HS-27A (cell line): ENCODE measurements at places on chromosomes 16 and 17.
A peak's percentile ranks its signal among the peaks of the same experiment; 100 is the strongest.

GRCh38 chr16:86363057-86363490 is 147.3 kb upstream of the FOXF1 start:
- no peak for DNase-seq

DNA sequence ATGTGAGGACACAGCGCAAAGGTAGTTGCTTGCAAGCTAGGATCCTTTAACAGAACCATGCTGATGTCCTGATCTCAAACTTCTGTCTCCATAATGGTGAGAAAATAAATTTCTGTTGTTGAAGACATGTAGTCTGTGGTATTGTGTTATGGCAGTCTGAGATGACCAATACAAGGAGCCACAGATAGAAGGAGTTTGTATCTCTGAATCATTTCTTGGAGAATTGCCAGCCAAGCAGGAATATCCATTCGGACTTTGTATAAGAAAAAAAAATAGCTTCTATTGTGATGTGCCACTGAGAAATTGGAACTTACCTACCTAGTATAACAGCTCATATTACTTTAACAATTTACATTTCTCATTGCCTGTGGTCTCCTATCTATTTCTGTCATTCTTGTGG is 447.6 kb upstream of the CA10 start:
- DNase-seq, result no peak

DNA sequence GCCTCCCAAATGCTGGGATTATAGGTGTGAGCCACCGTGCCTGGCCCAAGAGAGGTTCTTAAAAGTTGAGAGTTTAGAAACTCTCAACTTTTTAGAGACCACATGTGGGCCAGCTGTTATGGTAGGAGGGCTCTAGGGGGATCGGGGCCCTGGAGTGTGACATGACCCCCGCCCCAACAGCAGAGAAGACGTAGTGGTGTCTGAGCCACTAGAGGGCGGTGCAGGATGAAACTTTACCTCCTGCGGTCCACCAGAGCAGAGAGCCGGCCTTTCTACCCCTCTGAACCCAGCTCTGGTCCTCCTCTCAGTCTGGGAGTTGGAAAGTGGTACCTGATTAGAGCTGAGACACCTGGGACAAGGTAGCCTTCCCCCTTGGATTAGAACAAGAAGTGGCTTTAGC is 7.4 kb downstream of the CDK5RAP3 start:
- DNase-seq, result no peak

DNA sequence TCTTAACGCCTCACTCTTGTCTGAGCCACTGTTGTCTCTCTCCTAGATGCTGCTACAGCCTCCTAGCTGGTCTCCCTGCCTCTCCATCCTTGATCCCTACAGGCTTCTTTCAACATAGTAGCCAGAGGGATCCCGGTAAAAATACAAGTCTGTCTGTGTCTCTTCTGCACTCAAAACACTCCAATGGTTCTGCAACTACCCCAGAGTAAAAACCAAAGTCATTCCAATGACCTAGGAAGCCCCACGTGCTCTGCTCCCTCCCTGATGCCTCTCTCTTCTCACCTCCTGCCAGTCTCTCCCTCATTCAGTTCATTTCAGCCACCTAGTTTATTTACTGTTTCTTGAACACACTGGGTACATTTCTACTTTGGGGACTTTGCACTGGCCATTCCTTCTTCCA is 135.2 kb downstream of the NPIPB5 start:
- no peak for DNase-seq

- DNase-seq, result no peak
These were observed 188.0 kb downstream of the ENGASE start for GRCh38 chr17:79262624-79263023.

DNA sequence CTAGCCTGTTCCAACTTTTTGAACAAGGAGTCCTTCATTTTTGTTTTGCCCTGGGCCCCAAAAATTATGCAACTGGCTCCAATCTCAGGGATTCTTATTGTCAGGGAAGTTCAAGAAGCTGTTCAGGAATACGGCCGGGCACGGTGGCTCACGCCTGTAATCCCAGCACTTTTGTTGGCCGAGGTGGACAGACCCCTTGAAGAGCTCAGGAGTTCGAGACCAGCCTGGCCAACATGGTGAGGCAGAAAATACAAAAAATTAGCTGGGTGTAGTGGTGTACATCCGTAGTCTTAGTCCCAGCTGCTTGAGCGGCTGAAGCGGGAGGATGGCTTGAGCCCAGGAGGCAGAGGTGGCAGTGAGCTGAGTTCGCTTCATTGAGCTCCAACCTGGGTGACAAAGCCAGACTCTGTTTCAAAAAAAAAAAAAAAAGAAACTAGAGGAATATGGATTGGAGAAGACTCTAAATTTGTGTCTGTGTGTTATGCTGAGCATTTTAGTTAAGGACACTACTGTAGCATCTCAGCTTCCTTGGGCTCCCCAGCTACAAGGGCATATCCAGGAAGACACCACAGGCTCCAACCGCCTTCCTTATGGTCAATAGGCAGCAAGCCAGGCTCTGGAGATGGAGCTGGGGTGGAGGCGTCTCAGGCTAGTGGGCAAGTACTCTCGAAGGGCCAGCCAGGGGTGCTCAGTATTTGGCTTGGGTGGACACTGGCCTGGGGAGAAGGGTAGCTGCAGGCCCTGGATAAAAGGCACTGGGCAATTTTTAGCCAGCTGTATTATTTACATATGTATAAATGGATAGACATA is 56.8 kb upstream of the CREBBP start:
- DNase-seq, result no peak

GRCh38 chr16:1398351-1398750 is 16.2 kb downstream of the UNKL start:
- no peak for DNase-seq

- DNase-seq, result no peak
These were observed at the start of gene DNAH3 for GRCh38 chr16:21150375-21151001. DNAH3 (minus strand) TSS chr16:21150846; CDS start chr16:21150319, 527 bp downstream.

DNA sequence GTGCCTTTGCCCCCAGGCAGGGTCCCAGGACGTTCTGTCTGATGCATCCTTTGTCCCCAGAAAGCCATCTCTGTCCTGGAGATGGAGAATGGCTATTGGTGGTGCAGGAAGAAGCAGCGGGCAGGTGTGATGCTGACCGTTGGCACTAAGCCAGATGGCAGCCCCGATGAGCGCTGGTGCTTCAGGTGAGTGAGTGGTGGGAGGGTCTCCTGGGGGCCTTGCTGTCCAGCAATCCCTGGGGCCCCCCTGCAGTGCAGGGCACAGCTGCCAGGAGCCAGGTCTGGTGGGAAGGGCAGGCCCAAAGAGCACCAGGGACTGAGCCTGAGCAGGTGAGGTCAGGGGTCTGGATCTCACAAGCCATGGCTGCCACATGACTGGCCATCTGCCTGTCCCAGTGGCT is 18.1 kb downstream of the TRPV2 start:
- no peak for DNase-seq

GRCh38 chr17:81825841-81826466 is 7.1 kb downstream of the MCRIP1 start:
- DNase-seq, result no peak

DNA sequence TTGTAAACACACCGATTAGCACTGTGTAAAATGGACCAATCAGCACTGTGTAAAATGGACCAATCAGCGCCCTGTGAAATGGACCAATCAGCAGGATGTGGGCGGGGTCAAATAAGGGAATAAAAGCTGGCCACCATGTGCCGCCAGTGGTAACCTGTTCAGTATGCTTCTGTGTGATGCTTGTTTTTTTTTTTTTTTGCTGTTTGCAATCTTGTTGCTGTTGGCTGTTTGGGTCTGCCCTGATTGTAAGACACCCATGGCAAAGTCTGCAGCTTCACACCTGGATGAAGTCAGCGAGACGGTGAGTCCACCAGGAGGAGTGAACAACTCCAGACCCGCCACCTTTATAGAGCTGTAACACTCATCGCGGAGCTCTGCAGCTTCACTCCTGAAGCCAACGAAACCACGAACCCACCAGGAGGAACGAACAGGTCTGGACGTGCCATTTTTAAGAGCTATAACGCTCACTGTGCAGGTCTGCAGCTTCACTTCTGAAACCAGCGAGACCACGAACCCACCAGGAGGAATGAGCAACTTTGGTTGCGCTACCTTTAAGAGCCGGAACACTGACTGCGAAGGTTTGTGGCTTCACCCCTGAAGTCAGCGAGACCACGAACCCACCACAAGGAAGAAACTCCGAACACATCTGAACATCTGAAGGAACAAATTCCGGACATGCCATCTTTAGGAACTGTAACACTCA is 85.0 kb upstream of the MED9 start:
- DNase-seq, result no peak

DNA sequence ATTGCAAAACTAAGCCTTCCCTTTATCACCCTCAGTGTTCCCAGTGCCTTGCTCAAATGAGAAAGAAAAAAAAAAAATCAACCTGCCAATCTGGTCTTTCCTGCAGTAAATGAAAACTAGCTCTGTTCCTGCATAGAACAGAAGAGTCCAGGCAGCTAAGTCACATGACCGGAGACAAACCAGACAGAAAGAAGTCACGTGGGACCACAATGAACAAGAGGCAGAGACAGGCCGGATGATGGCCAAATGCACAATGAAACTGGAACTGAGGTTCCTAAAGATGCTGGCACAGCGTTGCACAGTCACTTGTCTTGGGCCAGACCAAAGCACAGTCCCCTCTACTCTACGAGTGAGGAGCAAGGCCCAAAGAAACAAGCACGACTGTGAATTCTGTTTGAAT is 172.5 kb downstream of the GRIN2A start:
- DNase-seq, result no peak

DNA sequence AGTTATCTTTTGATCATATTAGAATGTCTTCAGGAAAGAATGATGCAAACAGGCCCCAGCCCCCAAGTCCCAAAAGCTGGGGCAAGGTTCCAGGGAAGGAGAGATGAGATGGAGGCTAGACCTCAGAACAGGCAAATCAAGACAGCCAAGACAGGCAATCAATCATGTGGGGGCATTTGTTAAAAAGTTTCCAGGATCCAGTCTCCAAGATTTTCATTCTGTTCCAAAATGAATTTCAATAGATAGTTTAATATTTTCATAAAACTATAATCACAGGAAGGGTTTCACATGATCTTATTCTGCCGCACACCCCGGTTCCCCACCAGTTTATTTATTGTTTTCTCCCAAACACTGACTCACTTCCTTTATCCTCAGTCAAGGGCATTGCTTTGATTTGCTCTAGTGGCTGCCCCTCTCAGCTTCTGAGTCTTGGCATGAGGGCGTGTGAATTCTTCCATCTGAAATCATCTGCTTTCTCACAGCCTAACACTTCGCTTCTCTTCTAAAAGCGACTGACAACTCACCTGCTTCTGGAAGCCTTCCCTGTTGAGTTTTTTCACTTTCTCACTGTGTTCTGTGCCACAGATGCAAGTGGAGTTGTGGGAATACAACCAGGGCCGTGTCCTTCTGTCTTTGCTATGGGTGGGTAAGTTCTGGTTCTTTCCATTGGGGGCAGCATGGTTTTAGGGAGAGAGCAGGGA is 12.2 kb upstream of the TERF2 start:
- DNase-seq, result peak; percentile 62

DNA sequence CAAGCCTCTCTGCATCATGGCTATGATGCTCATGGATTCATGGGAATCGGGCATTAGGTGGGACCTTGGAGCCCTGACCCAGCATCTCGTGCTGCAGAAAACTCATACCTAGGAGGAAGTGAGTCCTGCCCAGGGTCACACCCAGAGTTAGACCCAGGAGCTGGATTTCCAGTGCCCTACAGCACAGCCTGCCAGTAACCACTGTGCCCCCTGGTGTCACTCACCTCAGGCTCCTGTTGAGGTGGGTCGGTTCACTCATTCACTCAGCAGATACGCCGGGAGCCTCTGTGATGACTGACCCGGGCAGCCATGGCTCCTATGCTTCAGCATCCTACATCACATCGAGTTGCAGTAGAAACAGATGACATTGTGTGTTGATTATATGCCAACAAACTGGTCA is 143.4 kb downstream of the MSI2 start:
- no peak for DNase-seq

- DNase-seq, result no peak
These were observed 49.1 kb upstream of the SLC25A19 start for GRCh38 chr17:75338335-75338734.

DNA sequence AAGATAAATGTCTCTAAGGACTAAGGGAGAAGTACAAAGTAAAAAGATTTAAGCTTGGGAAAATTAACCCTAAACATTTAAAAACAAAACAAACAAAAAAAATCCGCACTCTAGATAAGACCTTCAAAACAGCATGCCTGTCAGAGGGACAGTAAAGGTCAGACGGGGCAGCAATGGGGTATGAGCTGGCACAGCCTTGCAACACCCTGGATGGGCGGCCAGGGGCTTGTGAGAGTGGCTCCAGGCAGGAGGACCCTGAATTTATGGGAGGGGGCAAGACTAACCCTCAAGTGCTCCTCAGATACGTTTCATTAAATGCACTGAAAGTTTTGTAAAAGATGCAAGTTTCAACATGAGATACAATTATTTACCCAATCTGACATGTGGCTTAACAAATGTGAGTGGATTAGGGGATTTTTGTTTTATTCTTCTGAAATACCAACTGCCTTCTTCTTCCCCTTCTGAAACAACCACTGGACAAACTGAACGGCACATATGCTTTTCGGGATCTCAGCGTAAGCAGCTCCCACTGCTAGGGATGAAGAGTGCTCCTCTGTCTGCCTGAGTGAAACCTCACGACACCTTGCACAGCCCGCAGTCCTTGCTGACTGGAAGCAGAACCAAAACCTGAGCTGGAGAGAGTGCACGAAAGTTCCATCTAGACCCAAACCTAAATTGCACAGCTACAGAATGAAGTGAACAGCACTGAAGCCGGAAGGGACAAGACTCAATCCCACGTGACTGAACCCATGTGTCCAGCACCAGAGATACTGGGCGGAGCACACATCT is 128.4 kb downstream of the ANKRD11 start:
- no peak for DNase-seq

DNA sequence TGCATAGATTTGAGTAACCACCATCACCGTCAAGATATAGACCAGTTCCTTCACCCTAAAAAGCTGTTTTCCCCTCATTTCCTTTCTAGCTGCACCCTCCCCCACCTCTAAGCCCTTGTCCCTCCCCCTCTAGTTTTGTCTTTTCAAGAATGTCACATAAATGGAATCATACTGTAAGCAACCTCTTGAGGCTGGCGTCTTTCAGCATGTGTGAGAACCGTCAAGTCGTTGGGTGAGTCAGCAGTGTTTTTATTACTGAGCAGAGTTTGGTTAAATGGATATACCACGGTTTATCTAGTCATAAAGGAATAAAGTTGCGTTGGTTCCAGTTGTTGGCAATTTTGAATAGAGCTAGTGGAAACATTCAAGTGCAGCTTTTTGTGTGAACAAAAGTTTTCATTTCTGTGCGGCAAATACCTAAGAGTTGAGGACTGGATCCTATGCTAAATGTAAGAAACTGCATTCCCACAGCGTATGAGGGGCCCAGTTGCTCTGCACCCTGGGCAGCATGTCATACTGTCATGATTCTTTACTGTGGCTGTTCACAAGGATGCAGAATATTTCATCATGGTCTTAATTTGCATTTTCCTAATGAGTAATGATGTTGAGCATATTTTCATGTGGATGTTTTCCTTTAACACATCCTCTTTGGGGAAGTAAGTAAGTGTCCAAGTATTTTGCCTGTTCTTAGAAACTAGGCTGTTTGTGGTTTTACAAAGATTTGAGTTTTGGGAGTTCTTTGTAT is 264.3 kb downstream of the CPPED1 start:
- no peak for DNase-seq
